ENCODE measurements at places on chromosomes 6 and 20.

GRCh38 chr20:34415079-34415478 is 52.0 kb downstream of the ITCH start:
- DNase-seq, result no peak

- DNase-seq, result no peak
Observed at GRCh38 chr6:158259136-158259535, 53.1 kb upstream of the TULP4 start.

GRCh38 chr6:111566873-111567517 is 38.7 kb downstream of the TRAF3IP2 start:
- peak; percentile 17 for DNase-seq

DNA sequence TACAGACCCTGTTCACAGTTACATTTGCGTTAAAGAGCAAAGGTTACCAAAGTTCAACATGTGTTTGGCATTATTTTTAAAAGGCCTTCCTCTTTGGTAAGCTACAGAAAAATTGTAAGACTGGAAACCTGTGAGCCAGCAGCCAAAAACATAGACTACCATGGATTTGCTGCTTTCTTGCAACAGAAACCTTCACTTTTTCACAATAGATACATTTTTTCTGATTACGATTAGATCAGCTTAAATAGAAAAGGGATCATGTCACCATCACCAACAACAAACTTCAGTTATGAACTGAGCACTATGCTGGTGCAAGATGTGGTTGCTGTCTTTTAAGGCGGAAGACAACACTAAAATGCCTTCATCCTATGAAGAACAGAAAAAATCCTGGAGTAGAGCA is 112.3 kb upstream of the MARCKS start:
- no peak for DNase-seq

GRCh38 chr6:84460491-84460890 is 233.0 kb upstream of the CEP162 start:
- no peak for DNase-seq

DNA sequence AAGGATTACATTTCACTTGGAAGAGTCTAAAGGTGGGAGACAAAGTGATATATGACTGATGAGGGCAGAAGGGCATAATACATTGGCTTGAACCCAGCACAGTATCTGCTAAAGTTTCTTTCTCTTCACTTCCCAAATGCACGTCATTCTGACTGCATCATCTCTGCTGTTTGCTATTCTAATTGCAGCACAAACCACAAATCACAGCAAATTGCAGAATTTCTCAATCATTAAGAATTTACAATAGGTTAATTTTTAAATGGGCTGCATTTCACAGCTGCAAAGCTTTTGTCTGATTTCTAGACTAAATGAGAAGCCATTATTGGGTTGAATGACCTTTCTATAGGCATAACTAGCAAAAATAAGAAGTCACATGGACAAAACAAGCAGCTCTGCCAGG is 337.0 kb downstream of the RNGTT start:
- DNase-seq, result no peak
